ENCODE measurements at places on chromosomes 7 and 10.

GRCh38 chr10:118729200-118729599, 25.6 kb downstream of the CACUL1 start:
- H3K27ac ChIP-seq: no peak overlapping the region
- no peak overlapping the region for H3K4me3 ChIP-seq
- peaks cover 37% of the 10 kb centered on the region for H3K4me1 ChIP-seq
- H3K36me3 ChIP-seq: peaks cover 9% of the 10 kb centered on the region
- peaks cover 31% of the 10 kb centered on the region for H3K27me3 ChIP-seq

DNA sequence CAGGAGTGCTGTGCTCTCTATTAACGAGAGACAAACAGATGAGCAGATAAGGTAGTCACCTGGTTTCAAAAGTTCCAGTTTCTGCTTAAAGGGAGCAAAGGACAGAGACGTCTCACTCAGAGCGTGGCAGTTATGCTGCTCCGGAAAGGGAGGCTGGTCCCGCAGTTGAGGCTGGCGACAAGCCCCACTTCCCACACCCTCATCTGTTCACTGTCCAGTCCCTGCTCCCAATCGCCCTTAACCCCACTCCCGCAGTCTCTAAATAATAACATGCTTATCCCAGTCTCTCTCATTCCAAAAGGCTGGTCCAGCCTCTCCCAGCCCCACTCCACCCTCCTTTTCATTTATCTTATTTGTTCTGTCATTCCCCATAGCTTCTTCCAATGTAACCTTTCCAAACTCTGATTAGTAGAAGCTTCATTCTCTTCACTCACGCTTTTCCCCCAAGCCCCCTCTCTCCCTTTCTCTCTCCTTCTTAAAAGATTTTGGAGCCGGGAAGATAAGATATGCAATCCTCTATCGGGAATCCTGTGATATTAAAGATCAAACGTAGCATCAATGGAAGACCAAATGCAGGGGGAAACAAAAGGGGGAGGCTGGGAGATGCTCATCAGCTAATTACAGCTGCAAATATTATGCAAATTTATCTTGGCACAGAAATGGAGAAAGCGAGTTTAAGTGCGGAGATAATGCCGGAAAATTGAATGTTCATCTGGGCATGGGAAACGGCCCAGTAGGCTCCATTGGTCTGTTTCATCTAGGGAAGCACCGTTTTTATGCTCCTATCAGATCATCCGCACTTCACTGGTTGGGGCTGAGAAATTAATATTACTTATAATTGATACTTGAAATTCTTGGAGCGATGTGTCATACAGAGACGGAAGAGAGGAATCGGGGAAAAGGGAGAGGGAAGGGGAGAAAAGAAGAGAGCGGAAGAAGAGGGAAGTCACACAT, 16.3 kb upstream of the GATA3 start:
- no peak for DNase-seq
- H3K36me3 ChIP-seq: peaks cover 5% of the 10 kb centered on the region
- H3K4me1 ChIP-seq: peaks cover 53% of the 10 kb centered on the region
- peaks cover 84% of the 10 kb centered on the region for H3K27me3 ChIP-seq
- H3K27ac ChIP-seq: peak overlapping the region; percentile 21

- no peak overlapping the region for H3K27ac ChIP-seq
- H3K4me3 ChIP-seq: no peak overlapping the region
- no peaks in the 10 kb centered on the region for H3K36me3 ChIP-seq
- no peaks in the 10 kb centered on the region for H3K27me3 ChIP-seq
- DNase-seq: no peak
Observed at GRCh38 chr7:98755138-98755898, 114.5 kb downstream of the TMEM130 start.

GRCh38 chr10:77350711-77351119, 286.9 kb downstream of the KCNMA1 start:
- no peak overlapping the region for H3K27ac ChIP-seq
- H3K27me3 ChIP-seq: no peaks in the 10 kb centered on the region
- no peaks in the 10 kb centered on the region for H3K36me3 ChIP-seq
- no peaks in the 10 kb centered on the region for H3K4me1 ChIP-seq
- H3K4me3 ChIP-seq: no peak overlapping the region

DNA sequence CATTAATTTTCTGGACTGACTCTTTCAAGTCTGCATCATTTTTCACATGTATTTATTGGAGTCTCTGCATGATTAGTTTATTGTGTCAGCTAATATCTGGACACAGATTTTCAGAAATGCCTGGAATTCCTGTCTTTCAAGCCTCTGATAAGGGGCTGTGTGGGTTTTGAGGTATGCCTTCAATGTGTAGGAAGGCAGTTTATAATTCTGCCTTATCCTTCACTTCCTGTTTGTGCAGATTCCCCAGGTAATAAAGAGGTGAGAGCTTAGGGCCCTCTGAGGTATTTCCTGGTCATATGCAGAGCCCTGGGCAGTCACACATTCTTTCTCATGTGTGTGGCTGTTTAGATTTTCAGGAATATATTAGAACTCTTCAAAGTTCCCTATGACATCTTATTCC, 79.4 kb upstream of the PRKCQ start:
- H3K27me3 ChIP-seq: no peaks in the 10 kb centered on the region
- H3K4me1 ChIP-seq: peaks cover 34% of the 10 kb centered on the region
- H3K27ac ChIP-seq: no peak overlapping the region
- no peak overlapping the region for H3K4me3 ChIP-seq
- DNase-seq: no peak

DNA sequence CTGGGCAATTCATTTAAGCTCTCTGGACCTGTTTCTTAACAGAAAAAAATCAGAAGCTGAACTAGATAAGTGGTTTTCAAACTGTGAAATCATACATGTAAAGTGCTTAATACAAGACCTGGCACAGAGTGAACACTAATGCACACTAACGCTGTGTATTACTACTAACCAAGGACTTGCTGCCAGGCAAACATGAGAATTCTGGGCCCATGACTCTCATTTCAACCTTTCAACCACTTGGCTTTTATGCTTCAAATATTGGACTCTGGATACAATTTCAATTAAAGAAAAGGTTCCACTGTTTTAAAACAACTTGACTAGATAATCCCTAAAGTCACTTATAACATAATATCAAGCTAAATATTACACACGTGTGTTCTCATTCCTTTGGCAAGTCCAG, 73.4 kb downstream of the SRPK2 start:
- DNase-seq: no peak
- no peaks in the 10 kb centered on the region for H3K36me3 ChIP-seq
- H3K4me1 ChIP-seq: peaks cover 6% of the 10 kb centered on the region
- H3K27ac ChIP-seq: no peak overlapping the region

Measured in T-helper 2 cell treated with Interferon-gamma antibody and Interleukin-4, amounts not matched to agents 5 μg/mL and 100 μg/mL, for 36 hours (primary cell).